ENCODE measurements at places on chromosomes 4 and X.
A peak's percentile ranks its signal among the peaks of the same experiment; 100 is the strongest.

- DNase-seq, result no peak
These were observed 67.4 kb downstream of the STX18 start for GRCh38 chr4:4474476-4474875.

GRCh38 chr4:129490516-129490915, 394.6 kb downstream of the C4orf33 start:
- DNase-seq, result no peak

- no peak for DNase-seq
These were observed 63.9 kb downstream of the HAND2 start for GRCh38 chr4:173466101-173466500.

DNA sequence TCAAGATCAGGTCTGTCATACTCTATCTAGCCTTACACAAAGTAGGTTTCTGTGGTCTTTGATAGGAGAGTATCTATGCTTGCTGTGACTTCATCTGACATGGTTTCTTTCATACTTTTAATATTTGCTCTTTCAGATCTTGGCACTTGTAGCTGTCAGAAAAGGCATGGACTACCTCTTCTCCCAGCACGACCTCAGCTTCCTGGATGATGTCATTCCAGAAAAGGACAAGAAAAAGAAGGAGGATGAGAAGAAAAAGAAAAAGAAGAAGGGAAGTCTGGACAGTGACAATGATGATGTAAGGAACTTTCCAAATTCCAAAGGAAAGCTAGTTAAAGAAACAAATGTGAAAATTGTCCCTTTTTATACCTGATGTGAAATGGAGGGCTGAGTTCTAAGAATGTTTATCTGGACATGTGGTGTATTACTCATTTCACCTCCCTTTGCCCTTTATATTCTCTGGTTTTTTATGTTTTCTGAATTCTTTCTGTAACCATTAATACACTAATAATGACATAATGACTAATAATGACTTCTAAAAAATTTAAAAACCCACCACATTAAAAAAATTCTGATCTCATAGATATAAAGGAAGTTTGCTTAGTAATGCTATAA, 221.2 kb downstream of the SLC4A4 start:
- no peak for DNase-seq

GRCh38 chr4:26206999-26207398, 113.8 kb upstream of the RBPJ start:
- DNase-seq, result peak; percentile 82

DNA sequence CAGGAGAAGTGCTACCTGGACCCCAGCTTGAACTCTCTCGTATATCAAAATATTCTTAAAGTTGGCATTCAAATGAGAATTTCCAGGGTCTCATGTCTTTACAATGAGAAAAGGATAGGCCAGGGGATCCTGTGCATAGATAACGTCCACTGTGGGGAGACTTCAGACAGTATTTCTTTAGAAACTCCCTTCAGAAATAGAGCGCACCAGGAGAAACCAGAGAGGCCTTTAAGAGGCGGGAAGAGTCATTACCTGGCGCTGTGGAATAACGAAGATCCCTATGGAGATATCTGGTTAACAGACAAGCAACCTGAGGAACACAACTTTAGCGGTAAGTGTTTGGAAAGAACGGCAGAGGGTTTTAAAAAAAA, 600 bp downstream of the RADX start:
- no peak for DNase-seq

- DNase-seq, result peak; percentile 2
These were observed 21.7 kb upstream of the MFAP3L start for GRCh38 chr4:170047771-170048354.

DNA sequence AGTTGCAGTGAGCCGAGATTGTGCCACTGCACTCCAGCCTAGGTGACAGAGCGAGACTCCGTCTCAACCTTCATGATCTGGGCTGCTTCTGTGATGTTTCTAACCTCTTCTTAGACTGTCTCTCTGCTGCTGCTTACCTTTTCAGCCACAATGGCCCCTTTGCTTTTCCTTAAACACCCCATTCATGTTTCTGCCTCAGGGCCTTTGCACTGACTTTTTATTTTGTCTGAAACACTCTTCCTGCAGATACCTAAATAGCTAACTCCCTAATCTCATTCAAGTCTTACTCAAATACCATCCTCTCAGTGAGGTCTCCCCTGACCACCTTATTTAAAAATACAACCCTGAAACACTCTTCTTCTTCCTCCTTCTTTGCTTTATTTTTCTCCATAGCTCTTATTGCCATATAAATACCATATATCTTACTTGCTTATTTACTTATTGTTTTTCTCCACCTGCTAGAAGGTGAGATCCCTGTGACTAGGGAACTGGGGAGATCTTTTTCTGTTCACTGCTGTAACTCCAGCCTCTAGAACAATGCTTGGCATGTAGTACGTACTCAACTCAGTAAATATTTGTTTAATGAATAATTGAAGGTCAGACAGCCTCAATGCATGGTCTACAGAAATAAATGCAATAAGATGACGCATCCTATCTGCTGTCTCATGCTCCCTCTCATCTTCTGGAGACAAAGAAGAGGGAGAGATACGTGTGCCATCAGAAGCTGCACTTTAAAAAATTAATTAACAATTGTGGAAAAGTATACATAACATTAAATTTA, 43.8 kb upstream of the SETD7 start:
- DNase-seq, result peak; percentile 72

GRCh38 chr4:81826335-81826734, 354.6 kb upstream of the RASGEF1B start:
- no peak for DNase-seq

- DNase-seq, result no peak
These were observed 338.4 kb upstream of the GNPDA2 start for GRCh38 chr4:45064741-45065140.

DNA sequence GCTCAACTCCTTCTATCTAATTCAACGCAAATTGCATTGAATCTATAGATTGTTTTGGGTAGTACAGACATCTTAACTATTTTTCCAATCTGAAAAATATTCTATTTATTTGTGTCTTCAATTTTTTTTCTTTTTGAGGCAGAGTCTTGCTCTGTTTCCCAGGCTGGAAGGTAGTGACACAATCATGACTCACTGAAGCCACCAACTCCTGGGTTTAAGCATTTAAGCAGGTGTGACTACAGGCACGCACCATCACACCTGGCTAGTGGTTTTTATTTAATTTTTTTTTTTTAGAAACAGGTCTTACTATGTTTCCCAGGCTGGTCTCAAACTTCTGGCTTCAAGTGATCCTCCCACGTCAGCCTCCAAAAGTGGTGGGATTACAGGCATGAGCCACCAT, 98.3 kb downstream of the GK start:
- no peak for DNase-seq

DNA sequence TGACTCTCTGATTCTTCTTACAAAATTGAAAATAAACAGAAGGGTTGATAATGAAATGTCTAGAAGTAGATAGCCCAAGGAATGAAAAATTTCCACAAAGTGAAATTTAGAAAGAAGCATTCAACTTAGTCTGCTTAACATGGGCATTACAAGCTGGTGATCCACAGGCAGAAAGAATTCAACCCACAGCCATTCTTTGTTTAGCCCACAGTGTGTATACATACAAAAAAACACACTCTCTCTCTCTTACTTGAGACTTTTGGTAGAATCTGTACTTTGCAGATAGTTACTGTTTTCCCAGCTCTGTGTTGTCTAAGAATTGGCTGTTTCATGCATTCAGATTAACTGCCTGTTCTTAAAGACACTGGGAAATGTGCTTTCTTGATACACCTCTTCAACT, 159.8 kb downstream of the SLC4A4 start:
- no peak for DNase-seq

DNA sequence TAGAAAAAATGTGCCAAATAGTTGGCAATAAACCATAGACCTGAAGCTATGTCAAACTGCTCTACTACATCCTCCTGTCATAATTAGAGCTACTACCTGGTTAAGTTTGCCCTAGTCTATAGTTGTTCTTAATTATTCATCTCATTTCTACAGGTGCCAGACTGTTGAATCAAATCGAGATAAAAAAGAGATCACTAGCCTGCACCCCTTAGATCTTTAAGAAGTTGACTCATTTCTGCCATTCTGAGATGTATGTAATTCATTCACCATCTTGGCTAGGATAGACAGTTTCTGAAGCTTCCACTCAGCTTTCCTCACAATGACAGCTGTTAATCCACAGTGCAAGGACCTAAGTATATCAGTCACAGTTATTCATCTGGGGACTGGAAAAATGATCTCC, 452.1 kb upstream of the BOD1L1 start:
- no peak for DNase-seq

GRCh38 chrX:135354288-135354687, 45.0 kb downstream of the ETDC start:
- no peak for DNase-seq

GRCh38 chr4:6916587-6917460, 7.2 kb downstream of the TBC1D14 start:
- DNase-seq, result no peak

DNA sequence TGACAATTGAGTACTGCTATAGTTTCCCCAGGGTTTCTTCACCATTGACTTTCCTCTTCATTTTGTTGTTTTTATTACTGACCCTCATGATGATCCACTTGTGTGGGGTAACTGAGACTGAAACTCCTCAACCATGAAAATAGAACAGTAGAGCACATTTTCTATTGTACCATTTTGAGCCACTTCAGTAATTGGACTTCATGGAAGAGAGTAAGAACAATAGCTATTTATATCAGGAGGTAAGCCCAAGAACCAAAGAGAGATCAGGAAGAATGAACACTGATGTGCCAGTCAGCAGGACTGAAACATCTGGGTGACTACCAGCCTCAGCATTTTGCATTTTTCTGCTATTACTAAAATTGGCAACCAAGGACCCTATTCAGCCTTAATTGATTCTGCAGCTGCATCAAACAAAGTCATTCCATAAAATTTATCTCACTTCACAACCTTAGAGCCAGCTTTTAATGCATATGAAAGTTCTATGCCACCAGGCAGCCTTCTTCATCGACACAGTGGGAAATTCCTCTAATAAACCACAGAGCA, 151.4 kb downstream of the BANK1 start:
- no peak for DNase-seq

GRCh38 chr4:113919611-113920010, 59.8 kb downstream of the ARSJ start:
- DNase-seq, result no peak

DNA sequence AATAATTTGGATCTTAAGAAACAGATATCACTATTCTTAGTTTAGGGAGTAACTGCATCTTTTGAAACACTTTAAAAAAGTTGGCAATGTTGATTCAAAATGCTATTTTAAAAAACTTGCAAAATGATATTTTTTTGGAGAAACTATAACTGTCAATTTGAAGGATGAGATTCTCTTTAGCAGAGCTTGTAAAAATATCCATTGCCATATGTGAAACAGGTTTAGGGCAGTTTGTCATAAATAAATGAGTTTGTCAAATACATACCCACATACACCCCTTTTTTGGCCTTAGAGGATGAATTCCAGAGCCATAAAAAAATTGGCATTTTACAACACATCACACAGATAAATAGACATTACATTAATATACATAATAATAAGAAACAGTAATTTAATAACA, 174.6 kb downstream of the BMPR1B start:
- DNase-seq, result no peak

- peak; percentile 84 for DNase-seq
These were observed 121.2 kb upstream of the NAP1L5 start for GRCh38 chr4:88818631-88819470.

DNA sequence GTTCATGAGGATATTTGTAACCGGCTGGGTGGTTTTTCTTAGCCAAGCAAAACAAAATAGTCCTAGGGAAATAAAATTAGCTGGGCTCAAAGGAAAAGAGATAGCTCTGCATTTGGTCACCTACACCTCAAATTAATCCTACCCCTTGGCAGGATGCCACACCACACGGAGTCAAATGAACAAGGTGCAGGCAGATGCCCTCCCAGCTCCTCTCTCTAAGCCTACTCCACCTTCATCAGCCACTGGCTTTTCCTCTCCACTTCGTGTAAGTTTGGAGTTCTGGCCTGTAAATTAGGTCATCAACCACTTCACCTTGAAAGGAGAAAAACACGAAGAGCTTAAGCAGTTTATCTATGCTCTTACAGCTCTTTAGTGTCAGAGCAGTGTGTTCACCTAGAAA, 1.4 kb downstream of the DDIT4L start:
- no peak for DNase-seq

DNA sequence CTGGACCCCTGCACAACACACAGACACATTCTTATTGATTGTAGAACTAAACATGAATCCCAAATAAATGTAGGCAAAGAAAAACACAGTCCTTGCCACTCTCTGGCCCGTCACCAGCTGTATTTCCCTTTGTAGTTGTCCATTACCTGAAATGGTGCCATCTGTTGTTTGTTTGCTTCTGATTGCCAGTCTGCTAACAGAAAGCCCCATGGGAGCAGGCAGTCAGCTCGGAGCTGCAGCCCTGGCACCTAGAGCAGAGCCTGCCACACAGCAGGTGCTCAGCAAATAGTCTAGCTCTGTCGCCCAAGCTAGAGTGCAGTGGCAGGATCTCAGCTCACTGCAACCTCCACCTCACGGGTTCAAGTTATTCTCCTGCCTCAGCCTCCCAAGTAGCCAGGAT, 28.9 kb downstream of the CPLX1 start:
- DNase-seq, result peak; percentile 18

DNA sequence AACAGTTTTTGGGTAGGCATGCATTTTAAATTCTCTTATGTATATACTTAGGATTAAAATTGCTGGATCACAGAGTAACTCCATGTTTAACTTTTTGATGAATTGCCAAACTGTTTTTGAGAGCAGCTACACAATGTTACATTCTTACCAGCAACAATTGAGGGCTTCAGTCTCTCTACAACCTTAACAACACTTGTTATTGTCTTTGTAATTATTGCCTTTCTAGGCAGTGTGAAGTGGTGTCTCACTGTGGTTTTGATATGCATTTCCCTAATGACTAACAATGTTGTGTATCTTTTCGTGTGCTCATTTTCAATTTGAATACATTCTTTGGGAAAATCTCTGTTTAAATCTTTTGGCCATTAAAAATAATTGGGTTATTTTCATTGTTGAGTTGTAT, 17.3 kb upstream of the F11 start:
- no peak for DNase-seq

GRCh38 chrX:68677998-68678397, 30.5 kb downstream of the STARD8 start:
- DNase-seq, result no peak

- DNase-seq, result no peak
These were observed 31.5 kb downstream of the REELD1 start for GRCh38 chr4:146245850-146246249.

DNA sequence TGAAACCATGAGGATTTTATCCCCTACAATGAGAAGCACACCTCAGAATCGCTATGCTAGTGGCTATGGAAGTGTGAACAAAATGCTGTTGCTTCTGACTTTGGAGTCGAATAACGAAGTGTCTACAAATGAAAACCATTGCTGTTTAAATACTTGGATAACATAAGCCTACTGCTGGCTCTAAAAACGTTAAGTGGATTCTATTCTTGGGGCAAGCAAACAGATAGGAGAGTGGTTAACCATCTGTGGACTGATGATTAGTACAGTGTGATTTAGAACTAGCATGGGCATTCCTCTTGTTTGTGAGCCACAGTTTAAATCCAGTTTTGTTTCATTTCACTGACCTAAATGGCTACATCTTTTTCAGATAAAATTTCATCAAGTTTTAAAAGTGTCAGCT, 109.7 kb upstream of the PNPLA4 start:
- peak; percentile 33 for DNase-seq
